ENCODE measurements at places on chromosomes 3 and 15.

GRCh38 chr15:37004981-37005735, 95.2 kb downstream of the MEIS2 start:
- DNase-seq, result no peak

GRCh38 chr3:168066882-168067281, 28.8 kb downstream of the GOLIM4 start:
- no peak for DNase-seq

DNA sequence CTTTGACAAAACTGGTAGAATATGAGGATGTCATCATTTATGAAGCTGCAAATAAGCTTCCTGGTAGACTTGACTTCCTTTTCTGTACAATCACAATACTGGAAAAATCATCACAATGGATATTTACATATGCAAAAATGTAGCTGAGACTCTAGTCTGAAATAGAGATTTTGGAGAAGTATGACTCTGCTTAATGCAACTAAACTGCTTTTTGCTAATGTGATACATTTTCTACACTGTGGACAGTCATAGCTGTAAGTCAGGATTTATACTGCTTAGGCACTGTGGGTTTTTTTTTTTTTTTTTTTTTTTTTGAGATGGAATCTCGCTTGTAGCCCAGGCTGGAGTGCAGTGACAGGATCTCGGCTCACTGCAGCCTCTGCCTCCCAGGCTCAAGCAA, 34.5 kb upstream of the ST3GAL6 start:
- DNase-seq, result no peak

- no peak for DNase-seq
These were observed 7.9 kb downstream of the MESP2 start for GRCh38 chr15:89783861-89784685.

DNA sequence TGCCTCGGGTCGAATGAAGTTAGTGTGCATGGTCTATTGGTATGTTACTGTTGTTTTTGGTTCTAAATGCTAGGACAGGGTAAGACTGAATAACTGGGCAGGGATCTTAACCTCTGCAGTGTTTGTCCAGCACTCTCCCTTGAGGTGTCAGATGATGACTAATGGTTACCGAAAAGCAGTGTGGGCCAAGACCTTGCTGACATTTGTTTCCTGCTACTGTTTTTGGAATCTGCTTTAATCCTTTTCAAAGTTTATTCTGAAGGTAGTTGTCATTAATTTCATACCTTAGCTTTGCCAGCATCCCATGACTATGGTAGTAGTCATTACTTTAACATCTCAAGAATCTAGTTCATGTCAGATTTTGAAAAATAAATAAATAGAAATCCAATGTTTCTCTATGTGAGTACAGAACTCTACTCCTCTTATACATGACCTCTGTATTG, 117.0 kb downstream of the P3H2 start:
- DNase-seq, result no peak

GRCh38 chr15:96418146-96418545, 87.6 kb downstream of the NR2F2 start:
- no peak for DNase-seq

GRCh38 chr3:72976281-72976741, 20.3 kb upstream of the PPP4R2 start:
- no peak for DNase-seq

- no peak for DNase-seq
These were observed 271.2 kb upstream of the MDFIC2 start for GRCh38 chr3:70583682-70584081.

GRCh38 chr15:40534371-40534770, 30.5 kb downstream of the CCDC32 start:
- DNase-seq, result no peak

DNA sequence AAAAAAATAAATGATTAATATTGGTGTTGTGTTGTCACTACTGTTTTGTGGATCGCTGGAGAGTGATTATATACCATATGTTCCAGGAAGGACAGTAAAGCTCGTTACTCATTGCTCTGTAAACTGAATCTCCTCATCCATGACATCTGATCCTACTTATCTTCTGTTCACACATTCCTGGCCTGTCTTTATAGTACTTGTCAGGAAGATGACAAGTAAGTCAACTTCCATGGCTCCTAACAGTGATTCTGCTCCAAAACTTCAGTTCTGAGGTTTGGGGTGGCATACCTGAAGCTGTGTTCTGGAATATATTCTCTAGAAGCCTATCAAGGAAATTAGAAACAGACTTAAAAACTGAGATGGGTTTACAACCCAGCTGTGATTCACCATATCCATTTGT, 288.9 kb downstream of the ZBBX start:
- DNase-seq, result no peak

DNA sequence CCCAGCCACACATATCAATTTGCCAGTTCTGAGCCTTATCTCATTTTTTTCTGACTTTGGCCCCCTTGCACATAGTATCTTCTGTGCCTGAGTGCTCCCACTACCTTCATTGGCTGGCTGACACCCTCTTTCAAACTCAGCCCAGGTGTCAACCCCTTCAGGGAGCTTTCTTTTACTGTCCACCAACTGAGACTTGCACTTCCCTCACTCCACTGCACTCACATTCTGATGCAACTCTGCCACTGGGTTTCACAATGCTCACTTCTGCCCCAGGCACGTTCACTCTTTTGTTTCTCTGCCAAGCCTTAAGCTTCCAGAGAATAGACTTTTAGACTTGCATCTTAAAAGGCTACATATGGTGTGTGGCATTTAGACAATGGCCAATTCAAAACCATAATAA, 101.5 kb upstream of the CBLB start:
- no peak for DNase-seq

GRCh38 chr3:108153451-108153981, 62.7 kb upstream of the CD47 start:
- DNase-seq, result no peak

- DNase-seq, result no peak
These were observed 141.9 kb upstream of the THBS1 start for GRCh38 chr15:39438799-39439592.

DNA sequence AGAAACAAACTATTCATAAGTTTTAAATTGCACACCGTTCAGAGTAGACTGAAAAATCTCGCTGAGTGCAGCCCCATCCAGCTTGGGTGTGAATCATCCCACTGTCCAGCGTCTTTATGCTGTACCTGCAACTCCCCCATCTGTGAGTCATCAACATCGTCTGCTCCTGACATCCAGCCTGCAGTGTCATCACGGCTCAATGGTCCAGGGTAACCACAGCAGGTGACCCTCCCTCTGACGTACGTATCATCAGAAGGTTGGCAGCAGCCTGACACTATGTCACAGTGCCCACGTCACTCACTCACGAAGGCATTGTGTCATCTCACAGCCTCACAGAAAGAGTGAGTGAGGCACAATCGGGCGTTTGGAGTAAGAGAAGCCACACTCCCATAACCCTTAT, 65.2 kb downstream of the TPRA1 start:
- no peak for DNase-seq

DNA sequence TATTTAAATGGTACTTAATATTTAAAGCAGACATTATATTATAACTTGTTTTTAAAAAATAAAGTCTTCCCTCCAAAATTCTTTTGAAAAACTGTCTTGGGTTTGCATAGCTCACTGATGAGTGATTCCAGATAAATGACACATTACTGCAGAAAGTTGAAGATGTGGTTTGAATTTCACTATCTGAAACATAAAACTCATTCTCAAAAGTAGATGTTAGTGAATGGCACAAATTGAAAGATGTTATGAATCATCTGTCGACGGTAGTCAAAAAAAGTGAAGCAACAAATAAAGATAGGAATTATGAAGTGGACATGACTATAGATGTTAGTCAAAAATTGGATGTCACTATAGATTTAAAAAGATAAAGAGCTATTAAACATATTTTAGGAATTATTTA, 280.5 kb downstream of the GAP43 start:
- DNase-seq, result no peak

DNA sequence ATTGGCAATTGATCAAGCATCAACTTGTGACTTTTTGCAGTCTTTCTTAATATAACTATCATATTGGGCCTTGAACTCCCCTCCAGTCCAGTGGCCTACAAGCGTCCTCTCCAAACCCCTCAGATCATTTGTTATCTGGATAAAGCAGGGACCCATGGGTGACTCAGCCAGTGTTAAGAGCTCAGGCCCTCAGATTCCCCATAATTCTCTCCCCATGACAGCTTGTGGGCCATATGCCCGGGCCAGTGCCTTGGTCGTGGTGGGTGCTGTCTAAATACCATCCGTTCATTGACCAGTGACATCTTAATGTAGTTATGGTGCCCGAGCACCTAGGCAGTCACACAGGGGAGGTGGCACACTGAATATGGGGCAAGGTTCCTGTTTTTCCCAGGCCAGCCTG, 18.1 kb downstream of the MCF2L2 start:
- DNase-seq, result no peak

DNA sequence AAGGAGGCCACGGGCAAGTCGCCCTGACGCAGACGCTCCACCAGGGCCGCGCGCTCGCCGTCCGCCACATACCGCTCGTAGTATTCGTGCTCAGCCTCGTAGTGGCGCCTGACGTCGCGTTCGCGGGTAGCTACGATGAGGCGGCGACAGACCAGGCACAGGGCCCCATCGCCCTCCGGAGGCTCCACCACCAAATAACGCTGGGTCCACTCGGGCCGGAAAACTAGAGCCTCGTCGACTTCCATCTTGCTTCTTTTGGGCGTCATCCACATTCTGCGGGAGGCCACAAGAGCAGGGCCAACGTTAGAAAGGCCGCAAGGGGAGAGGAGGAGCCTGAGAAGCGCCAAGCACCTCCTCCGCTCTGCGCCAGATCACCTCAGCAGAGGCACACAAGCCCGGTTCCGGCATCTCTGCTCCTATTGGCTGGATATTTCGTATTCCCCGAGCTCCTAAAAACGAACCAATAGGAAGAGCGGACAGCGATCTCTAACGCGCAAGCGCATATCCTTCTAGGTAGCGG, at the start of gene EPM2AIP1:
TSS of gene EPM2AIP1 (minus strand) at position 326 of the 520 bp plus-strand sequence. CDS start at position 272, 54 bp downstream.
- DNase-seq, result no peak

- DNase-seq, result no peak
These were observed 11.2 kb downstream of the BOC start for GRCh38 chr3:113222451-113223086.

DNA sequence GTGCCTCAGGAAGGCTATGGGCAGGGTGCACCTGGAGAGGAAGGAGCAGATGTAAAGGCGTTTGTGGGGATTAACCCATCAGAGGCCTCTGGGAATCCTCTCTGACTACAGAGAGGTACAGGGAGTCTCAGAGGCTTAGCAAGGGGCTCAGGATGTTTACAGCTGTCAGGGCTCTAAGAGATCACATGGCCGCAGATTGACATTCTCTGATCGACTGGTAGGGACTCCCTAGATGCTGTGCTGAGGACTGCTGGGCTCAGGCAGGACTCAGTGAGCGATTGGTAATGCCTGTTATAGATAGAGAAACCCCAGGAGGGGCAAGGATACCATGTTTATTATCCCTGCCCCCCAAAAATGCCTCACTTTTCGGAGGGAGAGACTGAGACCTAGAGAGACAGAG, 103.5 kb downstream of the CORO2B start:
- no peak for DNase-seq

DNA sequence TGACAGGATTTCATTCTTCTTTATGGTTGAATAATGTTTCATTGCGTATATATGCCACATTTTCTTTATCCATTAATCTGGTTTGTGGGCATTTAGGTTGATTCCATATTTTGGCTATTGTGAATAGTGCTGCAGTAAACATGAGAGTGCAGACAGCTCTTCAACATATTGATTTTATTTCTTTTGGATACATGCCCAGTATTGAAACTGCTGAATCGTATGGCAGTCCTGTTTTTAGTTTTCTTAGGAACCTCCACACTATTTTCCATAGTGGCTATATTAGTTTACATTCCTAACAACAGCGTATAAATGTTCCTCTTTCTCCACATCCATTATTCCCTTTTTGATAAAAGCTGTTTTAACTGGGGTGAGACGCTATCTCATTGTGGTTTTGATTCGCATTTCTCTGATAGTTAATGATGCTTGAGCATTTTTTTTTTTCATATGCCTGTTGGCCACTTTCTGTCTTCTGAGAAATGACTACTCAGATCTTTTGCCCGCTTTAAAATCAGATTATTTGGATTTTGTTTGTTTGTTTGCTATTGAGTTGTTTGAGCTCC, 21.7 kb downstream of the AQP9 start:
- DNase-seq, result no peak

DNA sequence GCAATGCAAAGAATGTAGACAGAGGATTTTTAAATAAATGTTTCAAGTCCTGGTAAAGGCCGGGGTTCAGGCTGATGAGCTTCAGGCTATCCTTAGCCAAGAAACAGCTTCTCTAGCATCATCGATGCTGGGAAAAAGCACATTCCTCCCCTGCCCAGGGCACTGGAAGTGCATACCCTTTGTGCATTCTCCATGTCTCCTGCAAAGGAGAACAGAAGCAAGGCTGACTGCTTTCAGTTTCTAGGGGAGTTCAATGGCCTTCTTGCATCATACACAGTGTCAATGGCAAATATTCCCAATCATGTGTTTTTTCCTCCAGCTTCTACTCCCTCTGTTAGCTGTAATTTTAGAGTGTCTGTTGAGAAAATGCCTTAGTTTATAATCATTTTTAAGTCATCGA, 59.9 kb downstream of the GPR176 start:
- DNase-seq, result no peak

DNA sequence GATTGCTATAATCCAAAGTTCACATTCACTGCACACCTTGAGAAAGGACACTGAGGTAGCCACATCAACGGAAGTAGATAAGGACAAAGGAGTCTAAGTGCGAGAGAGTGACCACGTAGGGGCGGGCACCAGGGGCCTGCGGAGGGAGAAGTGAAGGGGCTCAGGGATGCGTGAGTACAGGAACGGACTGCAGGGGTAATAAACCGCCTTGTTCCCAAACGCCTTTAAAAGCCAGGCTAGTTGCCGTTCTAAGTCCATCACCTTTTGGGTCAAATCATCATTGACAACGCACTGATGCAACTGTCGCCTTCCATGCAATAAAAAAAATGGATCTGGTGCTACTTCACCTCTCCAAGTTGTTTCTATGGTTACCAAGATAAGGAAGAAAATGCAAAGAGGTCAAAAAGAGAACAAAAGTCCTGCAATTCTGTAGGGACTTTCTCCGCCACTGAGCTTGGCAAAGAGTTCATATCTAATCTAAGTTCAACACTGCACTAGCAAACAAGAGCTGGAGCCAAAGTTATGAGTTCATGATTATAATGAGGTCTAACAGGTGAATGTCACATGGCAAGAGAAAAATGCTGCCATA, 32.6 kb upstream of the ATP11B start:
- no peak for DNase-seq

GRCh38 chr15:32837935-32838334, 120.1 kb downstream of the GREM1 start:
- no peak for DNase-seq

- DNase-seq, result no peak
These were observed 70.5 kb downstream of the ERC2 start for GRCh38 chr3:56397798-56398197.

DNA sequence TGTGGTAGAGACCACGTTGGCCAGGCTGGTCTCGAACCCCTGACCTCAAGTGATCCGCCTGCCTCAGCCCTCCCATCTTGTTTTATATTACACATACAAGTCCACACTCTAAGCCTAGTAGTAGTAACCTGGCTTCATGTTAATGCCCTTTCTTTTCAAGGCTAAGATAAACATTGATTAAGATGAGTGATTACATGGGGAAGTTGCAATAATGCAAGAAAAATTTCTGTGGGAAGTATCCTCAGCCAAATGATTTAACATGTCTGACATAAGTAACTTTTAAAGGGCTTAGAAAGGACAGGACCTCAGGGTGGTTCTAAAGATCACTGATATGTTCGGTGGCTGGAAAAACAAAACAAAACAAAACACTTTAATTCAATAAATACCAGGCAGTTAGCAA, 72.1 kb downstream of the SFMBT1 start:
- DNase-seq, result no peak

Measured in KG1 (cell line).